ENCODE measurements at places on chromosomes 7 and 10. TPM values are rescaled to one million over a fixed set of nuclear protein-coding genes. Genes with fewer than 3 reads are reported as not detected.

The POR gene
- 44.7 TPM for total RNA-seq

The TUBB8 gene
- total RNA-seq, result 0.07 TPM

The CHST15 gene
- 31.9 TPM for total RNA-seq

The NRP1 gene
- 58.2 TPM for total RNA-seq

The EVX1 gene
- total RNA-seq, result not detected

The SFMBT2 gene
- 1.4 TPM for total RNA-seq

The ECHDC3 gene
- total RNA-seq, result 10.4 TPM

Measured in foreskin keratinocyte (primary cell).